ENCODE measurements at places on chromosomes 2 and 18. TPM values are rescaled to one million over a fixed set of nuclear protein-coding genes. Genes with fewer than 3 reads are reported as not detected.

The UGT1A10 gene
- not detected for polyA plus RNA-seq

The PLB1 gene
- not detected for polyA plus RNA-seq

The DNAJC27 gene
- 17.2 TPM for polyA plus RNA-seq

The POTEJ gene
- polyA plus RNA-seq, result not detected

The ARHGAP15 gene
- polyA plus RNA-seq, result 2.6 TPM

The ONECUT2 gene
- polyA plus RNA-seq, result 2.1 TPM

The C2orf78 gene
- polyA plus RNA-seq, result not detected

The VRK2 gene
- 0.70 TPM for polyA plus RNA-seq

The EN1 gene
- polyA plus RNA-seq, result not detected

The GALNT5 gene
- 0.12 TPM for polyA plus RNA-seq

The PER2 gene
- polyA plus RNA-seq, result 3.5 TPM

The PLGLB1 gene
- 7.0 TPM for polyA plus RNA-seq

The FAP gene
- polyA plus RNA-seq, result 3.9 TPM

The ZNF396 gene
- polyA plus RNA-seq, result 2.4 TPM

The PREPL gene
- polyA plus RNA-seq, result 248 TPM

The FBXO11 gene
- 62.0 TPM for polyA plus RNA-seq

The STK17B gene
- 246 TPM for polyA plus RNA-seq

The OR6B2 gene
- polyA plus RNA-seq, result not detected

The TSHZ1 gene
- 8.0 TPM for polyA plus RNA-seq

The MRPL30 gene
- polyA plus RNA-seq, result 35.0 TPM

The SPDYA gene
- polyA plus RNA-seq, result 2.3 TPM

The FLACC1 gene
- polyA plus RNA-seq, result 1.1 TPM

The DNAH7 gene
- 2.3 TPM for polyA plus RNA-seq

The FOXD4L1 gene
- polyA plus RNA-seq, result not detected

The RMC1 gene
- polyA plus RNA-seq, result 233 TPM

The ABCG8 gene
- polyA plus RNA-seq, result not detected

The PSMD14 gene
- polyA plus RNA-seq, result 137 TPM

The GGCX gene
- polyA plus RNA-seq, result 36.9 TPM

The LRATD1 gene
- 1.2 TPM for polyA plus RNA-seq

The RAX gene
- polyA plus RNA-seq, result not detected

The RND3 gene
- 96.5 TPM for polyA plus RNA-seq

The LHCGR gene
- polyA plus RNA-seq, result not detected

The INHBB gene
- polyA plus RNA-seq, result 8.0 TPM

The FAHD2B gene
- 12.1 TPM for polyA plus RNA-seq

The CELF4 gene
- 3.8 TPM for polyA plus RNA-seq

The TNS1 gene
- 0.82 TPM for polyA plus RNA-seq

The COLEC11 gene
- 46.8 TPM for polyA plus RNA-seq

The TEX44 gene
- polyA plus RNA-seq, result not detected

The CFC1 gene
- polyA plus RNA-seq, result 0.39 TPM

The RBM44 gene
- polyA plus RNA-seq, result 0.35 TPM

The GRB14 gene
- 5.9 TPM for polyA plus RNA-seq

The KLHL29 gene
- 3.2 TPM for polyA plus RNA-seq

The ACMSD gene
- not detected for polyA plus RNA-seq

The MARCHF4 gene
- polyA plus RNA-seq, result 0.17 TPM

The ACADL gene
- 0.36 TPM for polyA plus RNA-seq

The NEU4 gene
- not detected for polyA plus RNA-seq

The FTCDNL1 gene
- polyA plus RNA-seq, result 4.8 TPM

The DYNAP gene
- polyA plus RNA-seq, result not detected

The UNC80 gene
- 12.9 TPM for polyA plus RNA-seq

The CD302 gene
- polyA plus RNA-seq, result 5.9 TPM

The FAHD2A gene
- polyA plus RNA-seq, result 6.2 TPM

The TPGS2 gene
- 115 TPM for polyA plus RNA-seq

The KCNK3 gene
- polyA plus RNA-seq, result 0.39 TPM

The SOS1 gene
- 27.7 TPM for polyA plus RNA-seq

The TRIM43 gene
- not detected for polyA plus RNA-seq

The FKBP1B gene
- polyA plus RNA-seq, result 4.2 TPM

All from Purkinje cell (primary cell).